ENCODE measurements at places on chromosomes 4 and X.

DNA sequence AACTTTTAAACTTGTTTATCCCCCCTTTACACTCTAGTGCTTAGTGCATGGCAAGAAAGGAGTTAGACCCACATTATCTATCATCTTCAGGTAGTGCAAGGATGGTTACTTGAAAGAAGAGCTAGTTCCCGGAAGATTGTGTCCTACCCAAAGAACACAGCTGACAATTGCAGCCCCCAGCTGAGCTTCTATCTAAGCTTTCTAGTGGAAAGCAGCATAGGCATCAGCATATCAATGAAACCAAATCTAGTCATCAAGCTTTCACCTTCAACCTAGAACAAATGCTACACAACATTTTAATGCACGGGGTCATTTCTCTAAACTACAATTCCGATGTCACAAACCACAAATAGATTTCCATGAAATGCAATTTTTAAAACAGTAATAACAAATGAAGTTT, 88.9 kb upstream of the TFDP3 start:
- no peak for DNase-seq

- no peak for DNase-seq
Observed at GRCh38 chr4:75876218-75876617, 26.0 kb downstream of the PPEF2 start.

- no peak for DNase-seq
Observed at GRCh38 chr4:56244681-56245080, 142.6 kb downstream of the AASDH start.

DNA sequence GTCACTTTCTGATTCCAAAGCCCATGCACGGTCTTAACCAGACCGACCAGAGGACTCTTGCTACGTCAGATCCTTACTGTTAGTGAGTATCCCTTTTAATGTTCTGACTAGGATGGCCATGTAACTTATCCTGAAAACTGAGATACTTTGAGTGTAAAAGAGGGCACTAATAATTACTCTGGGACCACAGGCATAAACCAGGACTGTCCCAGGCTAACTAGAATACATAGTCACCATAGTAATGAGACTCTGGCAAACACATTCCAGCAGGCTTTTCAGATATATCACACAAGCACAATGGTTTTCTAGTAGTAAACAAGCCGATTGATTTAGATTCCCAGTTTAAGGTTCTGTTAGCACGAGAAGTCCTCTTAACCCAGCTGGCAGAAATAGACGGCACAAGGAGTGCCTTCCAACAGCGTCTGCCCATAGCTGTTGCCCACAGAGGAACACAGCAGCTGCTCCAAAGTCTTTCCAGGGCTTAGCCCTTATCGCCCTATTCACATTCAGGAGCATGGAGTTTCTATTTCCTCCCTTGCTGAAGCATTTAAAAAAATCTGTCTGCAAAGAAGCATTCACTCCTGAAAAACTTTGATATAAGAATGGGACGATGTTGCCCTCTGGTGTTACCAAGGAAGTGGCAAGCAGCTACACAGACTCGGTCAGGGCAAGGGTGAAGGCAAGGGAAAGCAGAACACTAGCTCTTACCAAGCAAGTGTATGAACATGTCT, 92.4 kb downstream of the CXCL13 start:
- DNase-seq: peak; percentile 4

- DNase-seq: peak; percentile 70
Observed at GRCh38 chr4:22500128-22500611, 15.7 kb downstream of the ADGRA3 start.

DNA sequence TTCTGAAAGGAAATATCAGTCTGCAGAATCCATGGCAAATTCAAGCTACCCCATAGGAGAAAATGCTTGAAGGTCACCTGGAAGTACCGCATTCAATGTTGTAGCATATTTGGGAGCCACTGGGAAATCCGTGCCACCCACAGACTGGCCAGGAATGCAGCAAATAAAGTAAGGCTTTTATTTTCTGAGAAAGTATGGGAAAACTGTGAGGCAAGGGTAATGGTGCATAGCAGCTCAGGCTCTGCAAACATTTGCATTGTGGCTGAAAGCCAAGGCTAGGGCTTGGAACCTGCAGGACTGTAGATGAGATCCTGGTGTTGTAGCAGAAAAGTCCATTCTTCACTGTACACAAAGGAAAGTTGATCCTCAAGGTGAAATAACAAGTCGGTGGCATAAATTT, 450.9 kb upstream of the NR3C2 start:
- no peak for DNase-seq
